ENCODE measurements at places on chromosomes 7 and 10.
A peak's percentile ranks its signal among the peaks of the same experiment; 100 is the strongest.

GRCh38 chr7:342681-343216 lies 52.8 kb downstream of the FOXL3 start:
- no peak for DNase-seq

DNA sequence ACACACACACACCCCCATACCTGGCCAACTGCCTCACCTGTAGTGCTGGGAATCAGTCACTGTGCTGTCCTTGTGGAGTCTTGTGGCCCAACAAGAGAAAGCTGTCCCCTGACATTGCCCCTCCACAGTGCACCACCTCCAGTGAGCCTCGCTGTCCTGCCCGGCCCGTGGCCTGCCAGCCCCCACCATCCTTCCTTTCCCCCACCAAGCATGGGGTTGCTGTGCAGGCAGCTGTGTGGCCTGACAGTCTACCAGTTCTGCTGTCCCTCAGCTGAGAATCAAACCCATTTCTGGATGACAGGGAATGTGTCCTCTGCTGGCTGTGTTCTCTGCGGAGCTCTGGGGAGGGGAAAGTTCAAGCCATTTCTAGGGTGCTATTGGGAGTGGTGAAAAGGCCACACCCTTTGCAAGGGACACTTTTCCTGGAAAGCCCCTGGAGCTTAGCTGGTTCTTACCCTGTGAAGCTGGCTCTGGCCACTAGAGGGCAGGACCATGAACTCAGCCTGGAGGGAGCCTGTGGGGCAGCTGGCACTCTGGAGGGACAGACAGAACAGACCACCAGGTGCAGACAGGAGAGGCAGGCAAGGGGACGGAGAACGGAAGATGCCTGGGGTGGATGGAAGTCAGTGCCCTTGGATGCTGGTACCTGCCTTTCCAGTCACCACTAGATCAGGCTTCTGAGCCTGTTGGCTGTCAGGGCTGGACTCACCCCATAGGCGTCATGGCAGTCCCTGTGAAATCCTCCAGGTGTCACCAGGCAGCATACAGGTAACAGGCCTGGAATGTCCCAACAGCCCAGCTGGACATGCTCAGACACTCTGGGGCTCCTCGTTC lies 10.5 kb upstream of the MTPAP start:
- DNase-seq, result no peak

GRCh38 chr7:151175793-151176311 lies 8.4 kb upstream of the GBX1 start:
- no peak for DNase-seq

- no peak for DNase-seq
Measured at GRCh38 chr7:27248427-27248806, 5.8 kb downstream of the EVX1 start.

- DNase-seq, result no peak
Measured at GRCh38 chr10:133358162-133358924, 524 bp upstream of the FUOM start.

DNA sequence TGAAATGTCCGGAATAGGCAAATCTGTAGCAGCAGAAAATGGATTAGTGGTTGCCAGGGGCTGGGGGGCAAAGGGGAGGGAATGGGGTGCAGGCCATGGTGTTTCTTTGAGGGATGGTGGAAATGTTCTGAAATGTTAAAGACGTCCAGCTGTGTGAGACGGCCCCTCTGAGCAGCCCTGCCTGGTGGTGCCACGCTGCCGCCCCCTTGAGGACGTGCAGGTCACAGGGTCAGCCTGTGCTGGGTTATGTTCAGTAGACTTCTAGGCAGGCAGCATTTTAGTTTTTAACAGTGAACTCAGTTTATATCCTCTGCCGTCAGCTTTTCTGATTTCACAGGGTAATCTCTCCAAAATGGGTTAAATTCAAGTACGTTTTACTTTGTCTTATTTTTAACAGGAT lies 9.4 kb downstream of the NUB1 start:
- DNase-seq, result peak; percentile 35

DNA sequence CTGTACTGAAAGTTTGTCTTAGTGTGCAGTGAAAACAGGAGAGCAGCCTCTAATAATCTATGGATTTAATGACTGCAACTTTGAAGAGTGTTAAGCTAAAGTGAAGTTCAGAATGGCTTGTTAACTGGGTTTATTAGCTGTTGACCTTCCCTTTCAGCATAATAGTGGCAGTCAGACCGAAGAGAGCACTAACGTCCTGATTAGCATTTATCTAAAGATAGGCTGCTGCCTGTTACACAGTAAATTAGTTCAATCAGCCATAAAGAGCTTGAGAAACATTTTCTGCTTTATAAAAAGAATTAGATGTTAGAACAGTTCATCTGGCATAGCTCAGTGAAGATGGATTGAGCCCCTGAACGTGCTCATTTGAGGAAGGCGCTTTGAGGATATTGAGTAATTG lies 433.0 kb downstream of the AUTS2 start:
- DNase-seq, result no peak

GRCh38 chr7:115032715-115033703 lies 111.1 kb downstream of the MDFIC start:
- no peak for DNase-seq

DNA sequence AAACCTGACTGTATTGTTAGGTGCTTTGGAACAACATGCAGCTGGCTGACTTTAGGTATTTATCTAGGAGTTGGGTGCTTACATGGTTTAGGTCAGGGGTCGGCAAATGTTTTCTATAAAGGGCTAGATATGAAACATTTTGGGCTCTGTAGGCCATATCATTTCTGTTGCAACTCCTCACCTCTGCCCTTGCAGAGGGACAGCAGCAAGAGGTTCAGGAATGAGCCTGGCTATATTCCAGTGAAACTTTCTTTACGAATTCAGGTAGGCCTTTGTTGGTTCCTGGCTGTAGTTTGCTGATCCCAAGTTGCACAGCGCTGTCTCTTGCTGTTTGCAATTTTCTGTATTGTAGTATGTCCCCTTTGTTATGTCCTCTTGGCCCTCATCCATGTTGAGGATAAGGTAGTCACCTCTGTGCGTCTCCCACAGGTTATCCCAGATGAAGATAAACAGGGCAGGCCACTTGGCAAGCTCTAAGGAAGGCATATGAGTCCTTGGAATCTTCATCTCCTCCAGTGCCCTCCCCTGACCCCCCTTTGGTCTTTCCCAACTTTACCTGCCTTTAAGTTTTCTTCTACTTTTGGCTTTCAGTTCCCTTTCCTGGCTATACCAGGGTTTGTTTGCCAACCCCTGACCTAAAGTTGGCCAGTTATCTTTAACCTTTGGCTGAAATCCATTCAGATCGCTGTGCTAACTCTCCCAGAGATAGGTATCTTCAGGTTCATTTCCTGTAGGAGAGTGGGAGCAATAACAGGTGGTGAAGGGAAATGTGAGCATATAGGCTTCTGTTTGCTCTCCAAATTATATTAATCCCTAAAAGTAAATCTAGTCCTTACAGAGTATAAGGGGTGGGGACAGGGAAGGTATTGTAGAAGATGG lies 36.1 kb downstream of the SGPL1 start:
- no peak for DNase-seq

DNA sequence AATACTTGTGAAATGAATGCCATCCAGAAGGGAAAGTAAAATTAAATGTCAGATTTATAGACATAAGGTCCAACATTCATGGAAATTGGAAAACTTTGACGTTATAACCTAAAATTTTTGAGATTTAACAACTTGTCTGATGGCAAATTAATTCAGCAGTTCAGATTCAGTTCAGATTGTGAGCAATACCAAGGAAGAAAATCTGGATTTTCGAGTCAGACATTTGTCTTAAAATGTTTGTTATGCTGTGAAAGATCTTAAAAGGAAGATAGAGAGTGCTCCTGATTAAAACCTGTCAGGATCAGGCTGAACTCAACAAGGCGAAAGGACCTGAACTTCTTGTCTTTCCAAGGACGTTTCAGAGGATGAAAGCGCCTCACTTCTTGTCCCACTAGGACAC lies 320.9 kb downstream of the PAXIP1 start:
- no peak for DNase-seq

DNA sequence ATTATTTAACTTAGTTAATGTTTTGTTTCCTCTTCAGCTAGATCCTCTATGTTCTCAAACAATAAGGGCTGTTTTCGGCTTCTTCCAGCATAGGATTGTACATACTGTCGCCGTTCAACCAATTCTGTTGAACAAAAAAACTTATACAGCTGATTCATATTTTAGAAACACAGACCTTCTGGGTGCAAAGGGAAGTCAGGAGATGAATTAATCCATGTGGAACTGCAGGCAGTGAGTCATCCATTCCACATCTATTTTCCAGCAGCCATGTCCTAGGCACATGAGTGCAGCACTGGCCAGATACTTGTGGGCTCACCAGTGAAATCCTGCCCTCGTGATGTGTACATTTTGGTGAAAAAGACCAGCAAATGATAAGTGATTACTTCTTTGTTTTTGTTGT lies 163.2 kb downstream of the JAZF1 start:
- DNase-seq, result no peak

DNA sequence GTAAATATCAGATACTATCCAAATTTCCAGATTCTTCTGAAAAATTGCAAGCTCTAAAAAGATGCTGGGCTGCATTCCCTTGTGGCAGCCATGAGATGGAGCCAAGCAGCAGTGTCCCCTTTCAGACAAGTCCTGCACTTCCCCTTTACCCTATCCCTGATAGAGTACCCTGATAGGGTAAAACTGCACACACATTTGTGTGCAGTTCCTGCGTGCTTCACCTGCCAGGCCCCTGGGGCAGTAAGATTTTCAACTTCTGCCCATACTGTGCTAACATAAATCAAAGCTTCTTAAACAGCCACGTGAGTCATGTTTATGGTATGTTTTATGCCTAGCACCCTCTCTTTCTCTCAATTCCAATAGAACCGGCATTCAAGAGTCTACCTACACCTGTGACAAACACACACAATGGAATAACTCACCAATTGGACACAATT lies 52.2 kb downstream of the IFIT5 start:
- no peak for DNase-seq

DNA sequence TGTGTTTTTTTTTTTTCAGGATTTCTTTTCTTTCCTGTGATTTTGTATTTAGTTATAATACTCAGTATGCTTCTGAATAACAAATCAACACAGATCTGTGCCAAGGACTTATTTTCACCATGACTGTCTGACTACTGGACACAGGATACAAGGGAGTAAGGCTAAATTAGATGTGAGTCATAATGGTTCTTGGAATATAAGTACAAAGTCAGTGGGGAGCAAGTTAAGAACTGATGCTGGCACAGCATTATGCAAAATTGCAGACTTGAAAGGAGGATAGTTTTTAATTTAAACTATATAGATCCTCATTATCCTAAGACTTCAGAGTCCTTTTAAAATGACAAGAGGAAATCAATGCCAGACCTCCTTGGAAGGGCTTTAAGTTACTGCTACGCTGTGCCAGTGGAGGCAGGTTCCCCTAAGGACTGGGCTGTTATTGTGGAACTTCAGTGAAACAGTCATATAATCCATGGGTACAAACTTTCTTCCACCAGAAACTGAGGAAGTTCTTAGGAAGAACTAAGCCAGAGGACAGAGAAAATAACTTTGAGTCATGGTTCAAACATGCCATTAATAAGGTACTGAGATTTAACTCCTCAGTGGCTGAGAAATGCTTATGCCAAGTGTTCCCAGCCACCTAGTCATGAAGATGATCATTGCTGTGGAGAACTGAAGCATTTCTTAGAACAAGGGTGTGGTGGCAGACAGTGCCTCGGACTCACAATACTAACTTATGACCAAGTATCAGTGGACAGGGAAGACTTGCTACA lies 531.2 kb downstream of the HTR7 start:
- no peak for DNase-seq

DNA sequence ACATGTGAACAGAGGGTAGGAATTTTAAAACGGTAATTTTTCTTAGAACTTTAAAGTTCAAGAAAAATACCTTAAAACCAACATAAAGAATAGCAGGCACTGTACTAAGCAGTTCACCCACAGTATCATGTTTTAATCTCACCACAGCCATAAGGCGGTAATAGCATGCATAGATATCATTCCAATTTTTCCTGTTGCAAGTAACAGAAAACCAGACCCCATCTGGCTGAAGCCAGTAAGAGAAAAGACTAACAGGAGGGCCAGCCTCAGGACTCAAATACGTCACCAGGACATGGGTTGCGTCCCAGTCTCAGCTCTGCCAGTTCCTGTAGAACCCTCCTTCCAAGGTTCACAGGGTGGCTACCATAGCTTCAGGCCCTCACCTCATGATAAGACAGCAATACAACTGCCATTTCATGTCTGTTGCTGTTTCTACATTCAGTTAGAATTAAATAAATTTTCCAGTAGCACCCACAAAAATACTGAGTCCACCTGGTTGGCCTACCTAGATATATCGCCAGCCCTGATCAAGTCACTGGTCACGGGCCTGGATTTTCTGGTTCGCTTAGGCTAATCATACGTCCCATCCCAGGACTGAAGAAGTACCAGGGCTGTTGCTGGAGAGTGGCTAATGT lies 2.0 kb upstream of the RNF32 start:
- DNase-seq, result no peak

GRCh38 chr7:151735851-151736402 lies 141.0 kb downstream of the PRKAG2 start:
- no peak for DNase-seq

DNA sequence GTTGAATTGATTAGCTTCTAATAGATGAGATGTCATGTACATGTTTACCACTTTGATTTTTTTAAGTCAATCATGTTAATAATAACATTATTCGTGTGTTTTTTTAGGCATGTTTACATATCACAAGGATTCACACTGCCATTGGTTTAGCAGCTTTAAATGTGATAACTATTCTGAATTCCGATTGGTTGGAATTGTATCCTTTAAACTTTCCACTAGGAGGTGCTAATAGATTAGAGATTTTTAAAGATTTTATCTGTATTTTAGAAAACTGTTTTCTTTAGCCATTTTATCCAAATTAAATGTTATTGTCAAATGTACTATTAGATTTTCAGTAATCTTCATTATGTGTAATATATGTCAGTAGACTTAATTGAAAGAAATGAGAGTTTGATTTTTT lies 83.2 kb downstream of the HECTD2 start:
- DNase-seq, result no peak

GRCh38 chr10:34104829-34105572 lies 710.1 kb downstream of the PARD3 start:
- no peak for DNase-seq

GRCh38 chr10:86553213-86553612 lies 31.6 kb upstream of the WAPL start:
- no peak for DNase-seq

- no peak for DNase-seq
Measured at GRCh38 chr7:67821116-67821515, 824.5 kb downstream of the TYW1 start.

DNA sequence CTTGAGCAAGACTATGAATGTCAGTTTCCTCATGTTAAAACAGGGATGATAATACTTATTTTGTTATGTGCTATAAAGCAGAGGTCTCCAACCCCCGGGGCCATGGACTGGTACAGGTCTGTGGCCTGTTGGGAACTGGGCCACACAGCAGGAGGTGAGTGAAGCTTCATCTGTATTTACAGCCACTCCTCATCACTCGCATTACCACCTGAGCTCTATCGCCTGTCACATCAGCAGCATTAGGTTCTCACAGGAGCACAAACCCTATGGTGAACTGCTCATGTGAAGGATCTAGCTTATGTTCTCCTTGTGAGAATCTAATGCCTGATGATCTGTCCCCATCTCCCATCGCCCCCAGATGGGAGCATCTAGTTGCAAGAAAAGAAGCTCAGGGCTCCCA lies 365.3 kb upstream of the SMIM30 start:
- DNase-seq, result no peak

GRCh38 chr10:74190494-74190893 lies 39.5 kb downstream of the ADK start:
- DNase-seq, result no peak

Measured in stimulated activated CD4-positive, alpha-beta T cell treated with anti-CD3 and anti-CD28 coated beads, Interleukin-15, amount 100 ng/mL, for 1 hour (primary cell).